HFF-Myc (cell line): ENCODE measurements at places on chromosomes 11 and 22.

DNA sequence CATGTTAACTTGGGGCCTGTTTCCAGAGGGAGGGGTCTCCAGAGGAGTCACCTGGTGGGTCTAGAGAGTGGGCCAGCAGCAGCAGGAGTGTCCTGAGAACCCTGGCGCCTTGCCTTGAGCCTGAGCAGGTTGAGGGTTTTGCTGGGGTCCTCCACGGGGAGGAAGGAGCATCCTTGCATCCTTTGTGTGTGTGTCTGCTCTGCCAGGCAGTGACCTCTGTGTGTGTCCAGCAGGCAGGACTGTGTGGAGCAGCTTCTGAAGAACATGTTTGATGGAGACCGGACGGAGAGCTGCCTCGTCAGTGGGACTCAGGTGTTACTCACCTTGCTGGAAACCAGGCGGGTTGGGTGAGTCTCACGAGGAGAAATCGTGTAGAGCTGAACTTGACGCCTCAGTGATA is 55.7 kb downstream of the SBF1 start:
- no peak for DNase-seq

GRCh38 chr11:35040221-35040942 is 98.6 kb upstream of the CD44 start:
- no peak for DNase-seq

GRCh38 chr11:121414141-121414913 is 37.8 kb upstream of the SORL1 start:
- DNase-seq: no peak

DNA sequence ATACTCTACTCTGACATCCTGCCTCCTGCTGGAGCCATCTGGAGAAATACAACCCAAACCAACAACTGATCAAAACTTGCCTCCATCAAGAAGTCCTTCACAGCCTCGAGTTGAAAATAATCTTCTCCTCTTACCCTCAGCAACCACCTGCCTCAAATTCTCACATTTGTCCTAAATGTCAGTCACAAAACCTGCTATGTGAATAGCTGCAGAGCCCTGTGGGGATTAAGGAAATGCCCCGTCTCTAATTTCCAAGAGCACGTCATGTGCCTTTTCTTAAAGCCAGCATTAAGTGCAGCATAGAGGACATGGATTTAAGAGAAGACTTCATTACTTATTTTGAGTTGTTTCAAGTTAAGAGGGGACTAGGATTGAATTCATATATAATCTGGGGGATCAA is 105.9 kb downstream of the TRPC6 start:
- DNase-seq: no peak

DNA sequence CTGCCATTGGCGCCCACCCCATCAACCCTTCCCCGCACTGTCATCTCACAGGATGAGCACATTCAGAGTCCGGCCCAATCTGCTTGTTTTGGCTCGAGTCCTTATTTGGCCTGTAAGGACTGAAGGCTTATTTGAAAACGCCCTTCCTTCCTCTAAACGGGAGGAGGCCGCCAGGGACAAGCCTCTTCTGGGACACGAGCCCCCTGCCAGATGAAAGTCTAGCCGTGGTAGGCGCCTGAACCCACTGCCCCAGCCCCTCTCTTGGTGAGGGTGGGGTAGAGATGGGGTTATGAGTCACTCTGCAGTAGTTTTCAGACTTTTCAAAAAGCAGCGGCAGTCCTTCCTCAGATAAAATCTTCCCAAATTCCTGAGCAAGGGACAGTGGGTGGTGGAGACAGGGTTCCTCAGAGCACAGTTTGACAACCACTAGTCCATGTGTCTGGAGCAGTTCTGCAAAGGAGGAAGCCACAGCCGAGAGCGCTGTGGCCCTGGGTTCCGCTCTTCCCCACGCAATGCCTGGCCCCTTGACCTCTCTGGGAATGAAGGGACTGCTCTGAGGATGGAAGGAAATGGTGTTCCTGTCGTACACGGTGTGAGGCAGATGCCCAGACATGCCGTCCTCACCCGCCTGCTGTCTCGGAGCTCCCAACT is 57.0 kb downstream of the MYH9 start:
- DNase-seq: peak; percentile 67
